ENCODE measurements at places on chromosomes 2 and 18. TPM values are rescaled to one million over a fixed set of nuclear protein-coding genes. Genes with fewer than 3 reads are reported as not detected.
A peak's percentile ranks its signal among the peaks of the same experiment; 100 is the strongest.

- no peak overlapping the region for H3K4me3 ChIP-seq
- peaks cover 9% of the 10 kb centered on the region for H3K27me3 ChIP-seq
- no peaks in the 10 kb centered on the region for H3K4me1 ChIP-seq
- H3K27ac ChIP-seq, result no peak overlapping the region
- no peak for ATAC-seq
Observed at GRCh38 chr18:49610022-49610445, 48.2 kb downstream of the LIPG start.

GRCh38 chr2:128306081-128306930, 12.4 kb downstream of the HS6ST1 start:
- peak overlapping the region; percentile 8 for H3K4me3 ChIP-seq
- H3K27ac ChIP-seq, result no peak overlapping the region
- H3K36me3 ChIP-seq, result no peaks in the 10 kb centered on the region
- no peaks in the 10 kb centered on the region for H3K27me3 ChIP-seq
- peaks cover 5% of the 10 kb centered on the region for H3K4me1 ChIP-seq

- H3K27ac ChIP-seq, result no peak overlapping the region
- H3K4me3 ChIP-seq, result peak overlapping the region; percentile 20
- H3K36me3 ChIP-seq, result no peaks in the 10 kb centered on the region
- H3K4me1 ChIP-seq, result no peaks in the 10 kb centered on the region
- no peak for ATAC-seq
Observed at GRCh38 chr2:197675711-197676188, 363 bp upstream of the RFTN2 start.

DNA sequence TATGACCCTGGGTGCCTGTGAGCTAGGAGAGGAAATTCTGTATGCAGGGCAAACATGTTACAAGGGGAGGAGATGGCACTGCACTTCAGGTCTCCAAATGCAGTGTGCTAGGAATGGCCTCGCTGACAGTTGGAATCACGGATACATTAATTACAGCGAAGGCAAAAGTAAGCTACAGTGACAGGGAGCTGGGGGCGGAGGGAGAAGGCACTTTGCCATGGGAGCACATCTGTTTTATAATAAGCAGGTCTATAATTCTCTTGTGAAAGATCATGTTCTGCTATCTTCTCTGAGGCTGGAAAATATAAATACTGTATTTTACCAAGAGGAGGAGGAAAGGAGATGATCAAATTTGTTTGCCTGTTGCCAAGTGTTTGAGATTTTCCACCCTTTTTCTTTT, 56.3 kb upstream of the FZD5 start:
- peak overlapping the region; percentile 5 for H3K27ac ChIP-seq
- ATAC-seq, result peak; percentile 26
- no peaks in the 10 kb centered on the region for H3K27me3 ChIP-seq
- peak overlapping the region; percentile 14 for H3K4me3 ChIP-seq

DNA sequence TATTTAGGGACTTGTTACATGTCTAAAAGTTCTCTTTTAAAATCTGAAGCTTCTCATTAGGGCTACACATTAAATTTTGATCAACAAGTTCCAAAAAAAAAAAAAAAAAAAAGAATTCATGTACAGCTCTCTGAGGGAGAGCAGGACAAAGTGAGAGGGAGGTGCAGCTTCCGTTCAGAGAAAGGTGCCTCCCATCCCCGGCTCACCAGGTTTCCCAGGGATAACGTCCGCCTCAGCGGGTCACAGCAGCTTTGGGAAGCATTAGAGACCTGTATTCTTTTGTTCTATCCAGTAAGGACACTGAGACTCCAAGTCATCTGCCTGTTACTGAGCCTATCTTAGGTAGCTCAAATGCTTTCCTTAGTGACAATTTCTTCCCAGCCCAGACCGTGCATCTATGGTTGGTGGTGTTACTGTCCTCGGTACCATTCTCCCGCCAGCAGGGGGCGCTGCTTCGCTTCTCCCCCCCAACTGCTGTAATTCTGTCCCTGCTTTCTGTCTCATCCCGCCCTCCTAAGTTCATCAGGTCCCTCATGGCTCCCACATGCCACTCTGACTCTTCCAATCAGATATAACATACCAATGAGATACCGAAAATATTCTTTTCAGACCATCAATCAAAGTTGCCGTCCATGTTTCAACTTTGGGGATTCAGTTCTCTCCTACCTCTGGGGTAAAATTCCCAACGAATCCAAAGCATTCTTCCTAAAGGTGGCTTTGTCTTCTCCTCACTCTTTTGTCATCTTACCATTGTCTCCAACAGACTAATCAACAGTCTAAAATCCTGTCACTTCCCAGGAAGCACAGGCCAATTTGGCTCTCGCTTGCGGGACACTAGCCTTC, 466.5 kb downstream of the METTL4 start:
- H3K27me3 ChIP-seq, result no peaks in the 10 kb centered on the region
- H3K4me1 ChIP-seq, result no peaks in the 10 kb centered on the region
- H3K4me3 ChIP-seq, result no peak overlapping the region
- ATAC-seq, result no peak
- H3K36me3 ChIP-seq, result no peaks in the 10 kb centered on the region
- no peak overlapping the region for H3K27ac ChIP-seq

GRCh38 chr2:201643216-201643890, at the start of gene TMEM237:
TMEM237 (minus strand) TSS chr2:201643503; CDS start chr2:201643400, 103 bp downstream.
- H3K27me3 ChIP-seq, result no peaks in the 10 kb centered on the region
- no peaks in the 10 kb centered on the region for H3K4me1 ChIP-seq
- peak within 1 kb of the TSS; percentile 75 for H3K4me3 ChIP-seq
- ATAC-seq, result peak; percentile 72
- no peaks in the 10 kb centered on the region for H3K36me3 ChIP-seq

DNA sequence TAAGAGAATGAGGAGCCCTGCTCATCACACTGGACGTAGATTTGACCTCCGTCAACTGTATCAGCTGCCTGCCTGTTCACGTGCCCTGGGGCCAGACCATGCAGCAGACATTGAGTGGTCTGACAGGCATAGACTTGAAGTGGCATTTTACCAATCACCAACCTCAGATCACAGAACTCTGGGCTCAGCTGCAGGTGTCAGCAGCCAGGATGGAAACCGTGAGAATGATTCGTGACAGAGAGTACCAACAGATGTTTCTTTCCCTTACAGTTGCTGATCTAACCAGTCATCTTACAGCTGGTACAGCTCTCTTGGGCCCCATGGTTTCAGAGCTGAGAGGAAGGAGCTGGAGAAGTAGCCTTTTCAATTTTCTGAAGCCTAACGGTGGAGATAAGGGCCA, 148.9 kb downstream of the EN1 start:
- no peak overlapping the region for H3K4me3 ChIP-seq
- H3K4me1 ChIP-seq, result no peaks in the 10 kb centered on the region
- H3K27me3 ChIP-seq, result peaks cover 3% of the 10 kb centered on the region
- no peaks in the 10 kb centered on the region for H3K36me3 ChIP-seq

- no peak overlapping the region for H3K27ac ChIP-seq
- H3K4me3 ChIP-seq, result no peak overlapping the region
- no peak for ATAC-seq
- no peaks in the 10 kb centered on the region for H3K4me1 ChIP-seq
Observed at GRCh38 chr2:237944302-237944701, 22.5 kb upstream of the UBE2F start.

DNA sequence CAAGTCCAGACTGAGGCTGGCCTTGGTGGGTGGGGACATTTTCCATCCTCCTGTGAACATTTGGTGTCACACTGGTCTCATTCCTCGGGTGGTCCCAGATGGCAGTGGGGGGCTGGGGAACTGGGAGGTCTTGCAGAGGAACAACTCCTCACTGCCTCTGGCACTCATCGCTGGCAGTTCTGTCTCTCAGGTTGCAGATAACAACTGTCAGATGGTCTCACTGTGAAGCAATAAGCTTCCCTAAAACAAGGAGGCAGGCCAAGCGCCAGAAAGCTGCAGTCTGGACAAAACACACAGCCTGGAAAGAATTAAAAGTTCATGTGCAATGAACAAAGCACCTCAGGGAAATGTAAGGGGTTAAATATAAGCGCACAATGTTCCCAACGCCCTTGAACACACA, 78.1 kb downstream of the IRS1 start:
- no peaks in the 10 kb centered on the region for H3K36me3 ChIP-seq
- no peak for ATAC-seq
- H3K27ac ChIP-seq, result no peak overlapping the region
- H3K4me3 ChIP-seq, result no peak overlapping the region
- H3K4me1 ChIP-seq, result peaks cover 23% of the 10 kb centered on the region
- no peaks in the 10 kb centered on the region for H3K27me3 ChIP-seq

GRCh38 chr2:5954509-5954908, 262.3 kb downstream of the SOX11 start:
- no peak for ATAC-seq
- no peak overlapping the region for H3K4me3 ChIP-seq
- H3K27ac ChIP-seq, result no peak overlapping the region
- no peaks in the 10 kb centered on the region for H3K27me3 ChIP-seq
- H3K36me3 ChIP-seq, result no peaks in the 10 kb centered on the region

GRCh38 chr2:69549421-69549820, 94.1 kb downstream of the AAK1 start:
- H3K4me3 ChIP-seq, result no peak overlapping the region
- ATAC-seq, result no peak
- H3K4me1 ChIP-seq, result no peaks in the 10 kb centered on the region
- no peak overlapping the region for H3K27ac ChIP-seq
- H3K27me3 ChIP-seq, result no peaks in the 10 kb centered on the region
- no peaks in the 10 kb centered on the region for H3K36me3 ChIP-seq

GRCh38 chr2:174561972-174562370, 35.6 kb downstream of the WIPF1 start:
- peaks cover 27% of the 10 kb centered on the region for H3K4me1 ChIP-seq
- H3K4me3 ChIP-seq, result no peak overlapping the region
- peak overlapping the region; percentile 71 for H3K27ac ChIP-seq
- no peaks in the 10 kb centered on the region for H3K27me3 ChIP-seq
- H3K36me3 ChIP-seq, result peaks cover 42% of the 10 kb centered on the region

DNA sequence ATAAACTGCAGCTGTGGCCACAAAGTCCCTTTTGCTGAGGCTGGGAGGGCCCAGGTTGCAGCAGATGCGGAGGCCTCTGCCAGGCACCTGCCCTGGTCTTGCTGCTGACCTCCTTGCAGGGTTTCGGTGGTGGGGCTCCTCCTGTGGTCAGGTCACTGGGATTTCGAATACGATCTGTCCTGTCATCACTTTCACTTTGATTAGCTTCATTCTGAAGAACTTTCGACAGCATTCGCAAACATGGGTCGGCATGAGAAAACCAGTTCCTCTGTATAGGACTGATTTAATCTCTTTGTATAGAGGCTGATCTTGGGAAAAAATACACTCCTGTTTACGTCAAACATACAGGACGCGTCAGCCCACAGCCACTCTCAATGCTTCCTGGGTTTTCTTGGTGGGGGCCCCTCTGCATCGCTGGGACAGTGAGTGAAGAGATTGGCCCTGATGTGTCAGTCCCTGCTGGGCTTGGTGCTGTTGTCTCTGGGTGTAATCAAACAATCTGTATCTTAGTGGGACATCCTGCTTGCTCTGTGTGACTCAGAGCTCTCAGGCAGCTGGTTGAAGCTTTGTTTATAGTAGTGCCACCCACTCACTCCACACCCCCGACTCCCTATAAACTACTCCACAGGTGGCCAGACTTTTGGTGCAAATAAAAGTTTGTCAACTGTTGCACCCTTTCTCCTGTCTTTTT, 209.4 kb upstream of the CXCR4 start:
- H3K27me3 ChIP-seq, result no peaks in the 10 kb centered on the region
- ATAC-seq, result peak; percentile 46
- no peaks in the 10 kb centered on the region for H3K4me1 ChIP-seq
- no peak overlapping the region for H3K27ac ChIP-seq
- no peak overlapping the region for H3K4me3 ChIP-seq

- H3K27ac ChIP-seq, result no peak overlapping the region
- no peaks in the 10 kb centered on the region for H3K4me1 ChIP-seq
- no peaks in the 10 kb centered on the region for H3K36me3 ChIP-seq
- no peak for ATAC-seq
Observed at GRCh38 chr2:100641125-100641435, 78.3 kb downstream of the PDCL3 start.

DNA sequence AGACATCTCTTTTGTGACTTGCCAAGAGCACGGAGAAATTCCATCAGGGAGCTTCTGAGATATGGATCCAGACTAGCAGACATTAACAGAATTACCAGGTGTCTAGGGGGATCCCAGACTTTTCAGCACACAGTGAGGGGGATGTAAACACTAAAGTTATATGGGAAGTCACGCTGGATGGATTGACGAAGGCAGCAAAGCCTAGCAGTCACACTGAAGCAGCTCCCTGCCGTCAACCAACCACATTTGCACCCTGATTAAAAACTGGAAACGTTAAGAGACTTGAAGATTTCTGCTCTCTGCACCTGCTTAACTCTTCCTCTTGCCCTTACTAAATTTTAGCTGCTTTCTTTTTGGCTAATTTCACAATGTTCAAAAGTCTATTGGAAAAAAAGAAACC, 62.5 kb upstream of the BCL2L11 start:
- no peaks in the 10 kb centered on the region for H3K36me3 ChIP-seq
- H3K4me1 ChIP-seq, result no peaks in the 10 kb centered on the region
- no peak overlapping the region for H3K4me3 ChIP-seq

DNA sequence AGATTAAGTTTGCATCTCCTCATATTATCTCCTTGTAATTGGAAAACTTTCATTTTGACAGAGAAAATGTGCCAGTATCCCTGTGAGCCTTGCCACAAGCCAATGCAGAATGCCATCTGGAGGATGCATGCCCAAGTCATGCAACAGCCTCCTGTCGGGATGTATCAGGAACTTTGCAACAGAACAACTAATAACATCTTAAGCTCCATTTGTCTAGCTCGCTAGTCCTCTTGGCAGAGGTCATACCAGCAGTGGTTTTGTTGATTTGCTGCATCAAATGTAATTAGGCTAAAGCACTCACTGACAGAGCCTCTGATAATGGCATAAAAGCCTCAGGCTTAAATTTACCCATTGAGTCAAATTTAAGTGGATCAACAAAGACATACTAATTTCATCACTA, 125.8 kb downstream of the UBE2E3 start:
- H3K27me3 ChIP-seq, result no peaks in the 10 kb centered on the region
- ATAC-seq, result no peak
- no peak overlapping the region for H3K27ac ChIP-seq
- no peak overlapping the region for H3K4me3 ChIP-seq
- H3K36me3 ChIP-seq, result no peaks in the 10 kb centered on the region

- H3K4me3 ChIP-seq, result no peak overlapping the region
- ATAC-seq, result no peak
- no peak overlapping the region for H3K27ac ChIP-seq
- H3K4me1 ChIP-seq, result no peaks in the 10 kb centered on the region
- H3K36me3 ChIP-seq, result no peaks in the 10 kb centered on the region
Observed at GRCh38 chr18:37253394-37254235, 312.0 kb downstream of the CELF4 start.

GRCh38 chr2:231191896-231192872, 6.2 kb upstream of the ARMC9 start:
- H3K27me3 ChIP-seq, result no peaks in the 10 kb centered on the region
- no peaks in the 10 kb centered on the region for H3K36me3 ChIP-seq
- H3K4me3 ChIP-seq, result no peak overlapping the region
- peak overlapping the region; percentile 96 for H3K27ac ChIP-seq
- peaks cover 21% of the 10 kb centered on the region for H3K4me1 ChIP-seq

GRCh38 chr2:34261701-34262100, 662.6 kb upstream of the FAM98A start:
- H3K27me3 ChIP-seq, result no peaks in the 10 kb centered on the region
- no peaks in the 10 kb centered on the region for H3K36me3 ChIP-seq
- no peak overlapping the region for H3K4me3 ChIP-seq
- no peak overlapping the region for H3K27ac ChIP-seq

FOXI3 gene
- not detected for total RNA-seq

C2orf78 gene
- total RNA-seq, result not detected

AMER3 gene
- total RNA-seq, result not detected

NPPC gene
- total RNA-seq, result not detected

POLR1B gene
- total RNA-seq, result 11.7 TPM

SPHKAP gene
- 0.15 TPM for total RNA-seq

ANKRD36 gene
- 65.4 TPM for total RNA-seq

LYPD1 gene
- total RNA-seq, result not detected

CCDC150 gene
- not detected for total RNA-seq

IL36G gene
- 1.8 TPM for total RNA-seq

ALKAL2 gene
- not detected for total RNA-seq

MBP gene
- 25.4 TPM for total RNA-seq

ASPRV1 gene
- 1.4 TPM for total RNA-seq
